Hematopoietic multipotent progenitor cell treated with erythropoietin and hydrocortisone succinate and interleukin-3 and kit ligand, for 17 days (in vitro differentiated cells): ENCODE measurements at places on chromosomes 4 and X.

DNA sequence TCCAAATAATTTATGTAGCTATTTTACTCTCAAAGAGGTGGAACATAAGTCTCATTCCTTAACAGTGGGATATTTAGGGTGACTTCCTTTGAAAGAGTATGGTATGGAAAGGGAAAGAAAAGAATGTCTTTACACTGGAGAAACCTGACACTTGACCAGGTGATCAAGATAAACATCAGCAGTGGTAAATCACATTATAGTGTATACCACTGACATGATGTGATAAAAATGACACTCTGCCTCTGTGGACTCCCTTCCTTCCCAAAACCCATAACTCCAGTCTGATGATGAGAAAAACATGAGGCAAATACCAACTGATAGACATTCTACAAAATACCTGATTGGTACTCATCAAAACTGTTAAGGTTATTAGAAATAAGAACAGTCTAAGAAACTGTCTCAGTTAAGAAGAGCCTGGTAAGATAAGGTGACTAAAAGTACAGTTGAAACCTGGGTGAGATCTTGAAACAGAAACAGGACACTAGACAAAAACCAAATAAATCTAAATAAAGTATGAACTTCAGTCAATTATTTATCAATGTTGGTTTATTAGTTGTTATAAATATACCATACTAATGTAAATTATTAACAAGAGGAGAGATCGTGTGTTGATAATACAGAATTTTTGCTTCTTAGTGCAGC is 144.2 kb upstream of the PCDH18 start:
- DNase-seq = no peak

- no peak for DNase-seq
These were observed 33.9 kb downstream of the PRSS12 start for GRCh38 chr4:118318931-118319330.

- no peak for DNase-seq
These were observed 550.0 kb downstream of the EPHA5 start for GRCh38 chr4:65120287-65120686.

GRCh38 chrX:11395859-11396258 is 102.6 kb downstream of the AMELX start:
- DNase-seq = no peak

DNA sequence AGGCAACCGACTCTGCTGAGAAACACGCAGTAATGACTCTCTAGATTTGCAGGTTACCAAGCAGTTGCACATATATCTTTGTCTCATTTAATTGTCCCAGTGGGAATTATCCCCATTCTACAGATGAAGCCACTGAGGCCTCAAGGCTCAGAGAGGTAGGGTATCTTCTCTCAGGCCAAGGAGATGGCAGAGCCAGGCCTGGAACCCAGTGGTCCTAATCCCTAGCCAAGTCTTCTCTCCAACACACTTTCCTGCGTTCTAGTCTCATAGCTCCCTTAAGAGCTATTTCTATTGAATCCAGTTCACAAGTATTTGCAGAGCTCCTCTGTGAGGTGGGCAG is 181.3 kb upstream of the BCOR start:
- no peak for DNase-seq

DNA sequence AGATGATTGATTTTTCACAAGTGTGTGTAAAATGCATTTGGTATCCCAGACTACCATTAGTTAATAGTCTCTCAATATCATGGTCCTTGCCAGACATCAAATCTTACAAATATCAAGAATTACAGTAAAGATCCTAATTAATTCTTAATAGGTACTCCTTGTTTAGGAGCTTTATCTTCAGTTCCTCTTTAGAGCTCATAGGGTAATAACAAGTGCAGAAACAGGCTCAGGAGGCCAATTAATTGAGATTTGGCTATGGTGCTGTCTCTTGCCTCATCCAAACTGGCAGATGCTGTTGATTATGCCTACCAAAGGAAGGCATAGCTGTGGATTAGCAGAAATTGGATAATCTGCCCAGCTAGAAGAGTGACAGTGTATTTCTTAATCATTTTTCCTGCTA is 6.9 kb downstream of the MTMR1 start:
- DNase-seq = no peak

DNA sequence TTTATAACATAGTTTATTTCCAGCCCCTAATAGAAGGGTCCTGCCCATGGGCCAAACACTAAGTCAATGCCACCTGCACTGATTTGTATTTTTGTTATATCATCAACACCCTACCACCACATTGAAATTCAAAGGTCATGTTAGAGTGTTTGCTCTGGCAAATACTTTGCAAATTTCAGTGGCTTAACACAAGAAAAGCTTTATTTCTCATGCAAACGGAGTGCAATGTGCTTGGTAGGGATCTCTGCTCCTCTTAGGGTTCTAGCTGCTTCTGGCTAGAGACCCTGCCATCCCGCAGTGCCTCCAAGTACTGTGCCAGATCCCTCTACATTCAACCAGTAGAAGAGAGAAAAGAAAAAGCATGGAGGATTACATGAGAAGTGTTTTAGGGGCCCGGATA is 230.8 kb upstream of the TET2 start:
- DNase-seq = no peak

DNA sequence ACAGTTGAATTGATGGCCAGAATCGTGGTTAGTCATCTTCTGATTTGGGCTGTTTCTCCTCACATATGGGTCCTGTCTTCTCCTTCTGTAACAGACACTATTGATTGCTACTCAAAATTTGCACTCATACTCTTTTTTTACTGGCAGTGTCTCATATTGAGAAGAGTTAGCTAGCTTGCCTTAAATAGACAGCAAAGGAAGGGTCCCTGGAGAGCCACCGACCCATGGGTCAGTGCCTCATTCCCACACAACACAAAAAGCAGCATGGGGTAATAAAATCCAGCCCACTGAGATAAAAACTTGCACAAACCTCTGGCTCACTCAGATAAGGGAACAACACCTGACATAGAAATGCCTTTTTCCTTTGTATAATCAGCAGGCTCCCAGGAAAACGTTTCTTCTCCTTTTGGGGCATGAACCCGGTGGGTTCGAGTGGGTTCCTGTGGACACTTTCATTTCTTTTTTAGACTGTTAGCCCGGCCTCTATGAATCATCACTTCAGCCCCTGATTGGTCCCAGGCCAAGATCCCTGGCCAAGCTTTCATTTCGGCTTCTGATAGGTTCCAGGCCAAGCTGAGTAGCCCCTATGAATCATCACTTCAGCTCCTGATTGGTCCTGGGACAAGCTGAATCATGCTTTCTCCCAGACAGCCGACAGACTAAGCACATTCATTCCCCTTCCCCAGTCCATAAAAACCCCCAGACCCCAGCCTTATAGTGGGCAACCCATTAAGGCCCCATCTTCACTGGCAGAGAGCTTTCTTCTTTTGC is 408.1 kb downstream of the DCAF12L2 start:
- DNase-seq = no peak

- no peak for DNase-seq
These were observed 125.5 kb downstream of the OPHN1 start for GRCh38 chrX:68307769-68308168.

DNA sequence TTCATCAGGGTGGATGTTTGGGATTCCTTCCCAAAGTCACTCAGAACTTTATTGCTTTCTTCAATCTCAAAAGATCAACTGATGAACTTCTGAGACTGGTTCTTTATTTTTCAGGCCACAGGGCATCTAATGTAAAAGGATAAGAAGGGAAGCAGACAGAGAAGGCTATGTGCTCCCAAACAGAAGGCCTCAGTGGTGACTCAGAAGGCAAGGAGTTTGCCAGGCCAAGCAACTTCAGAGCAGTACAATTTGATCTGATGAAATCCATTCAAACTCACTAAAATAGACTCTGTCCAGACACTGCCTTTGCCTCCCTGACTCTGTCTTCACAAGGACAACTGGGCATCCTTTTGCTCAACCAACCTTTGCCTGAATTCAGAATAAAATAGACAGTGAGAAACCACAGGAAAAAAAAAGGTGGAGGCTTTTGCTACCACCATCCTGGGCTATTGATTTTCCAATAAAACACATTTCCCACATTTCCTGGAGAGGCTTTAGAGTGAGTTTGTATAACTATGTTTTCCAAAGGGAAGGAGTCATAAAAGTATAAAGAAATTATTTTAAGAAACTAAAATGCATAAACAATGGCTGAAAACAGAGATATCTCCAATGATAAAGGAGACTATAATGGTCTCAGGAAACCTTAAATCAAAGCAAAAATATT is 55.2 kb downstream of the ARHGEF6 start:
- no peak for DNase-seq

GRCh38 chr4:144599621-144600020 is 46.3 kb upstream of the HHIP start:
- no peak for DNase-seq

- DNase-seq = no peak
These were observed 406.2 kb downstream of the TLL1 start for GRCh38 chr4:166279261-166279660.

- no peak for DNase-seq
These were observed 22.0 kb downstream of the SORCS2 start for GRCh38 chr4:7214359-7214758.

DNA sequence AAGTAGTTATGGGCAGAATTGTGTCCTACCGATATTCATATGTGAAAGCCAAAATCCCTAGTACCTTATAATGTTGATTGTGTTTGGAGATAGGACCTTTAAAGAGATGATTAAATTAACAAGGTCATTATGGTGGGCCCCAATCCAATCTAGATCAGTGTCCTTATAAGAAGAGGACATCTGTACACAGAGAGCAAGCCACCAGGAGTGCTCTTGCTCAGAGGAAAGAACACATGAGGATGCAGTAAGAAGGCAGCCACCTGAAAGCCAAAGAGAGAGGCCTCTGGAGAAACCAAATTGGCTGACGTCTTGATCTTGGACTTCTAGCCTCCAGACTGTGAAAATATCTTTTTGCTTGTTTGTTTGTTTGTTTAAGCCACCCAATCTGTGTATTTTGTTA is 1290.8 kb upstream of the PABPC4L start:
- DNase-seq = no peak

DNA sequence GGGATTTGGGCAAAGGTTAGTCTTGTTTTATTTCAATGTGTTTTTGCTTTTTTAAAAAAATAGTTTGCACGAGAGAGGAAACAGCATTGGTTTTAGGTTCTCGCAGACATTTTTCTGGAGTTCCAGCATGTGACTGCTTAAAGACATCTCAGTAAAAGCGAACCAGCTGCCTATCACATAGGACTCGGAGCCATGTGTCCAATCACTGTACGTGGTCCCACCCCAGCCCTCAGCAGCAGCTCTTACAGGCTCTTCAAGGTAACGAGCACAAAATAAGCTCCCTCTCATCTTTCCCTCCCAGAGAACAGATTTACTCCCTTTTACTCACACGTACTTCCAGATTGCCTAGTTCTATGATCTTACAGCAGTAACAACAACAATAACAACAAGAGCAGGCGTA is 68.7 kb downstream of the MCF2 start:
- no peak for DNase-seq

DNA sequence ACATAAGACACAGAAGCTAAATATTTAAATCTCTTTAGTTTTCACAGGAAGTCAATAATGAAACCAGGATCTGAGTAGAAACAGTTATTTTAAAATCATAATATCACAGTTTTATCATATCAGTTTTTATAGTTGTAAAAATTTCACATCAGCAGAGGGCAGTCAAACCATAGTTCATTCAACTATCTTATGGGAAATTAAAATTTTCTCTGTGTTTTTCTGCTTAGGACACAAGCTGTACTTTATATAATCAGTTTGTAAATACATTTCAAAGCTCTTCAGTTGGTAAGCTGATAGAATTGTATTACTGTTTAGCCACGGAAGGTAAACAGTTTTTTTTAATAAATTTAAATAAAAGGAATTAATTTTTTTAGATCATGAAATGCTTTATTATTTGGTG is 204.8 kb upstream of the NUDT6 start:
- no peak for DNase-seq

- no peak for DNase-seq
These were observed 614.0 kb upstream of the BOD1L1 start for GRCh38 chr4:14241574-14241973.

GRCh38 chr4:102420563-102421398 is 75.5 kb upstream of the SLC39A8 start:
- no peak for DNase-seq

DNA sequence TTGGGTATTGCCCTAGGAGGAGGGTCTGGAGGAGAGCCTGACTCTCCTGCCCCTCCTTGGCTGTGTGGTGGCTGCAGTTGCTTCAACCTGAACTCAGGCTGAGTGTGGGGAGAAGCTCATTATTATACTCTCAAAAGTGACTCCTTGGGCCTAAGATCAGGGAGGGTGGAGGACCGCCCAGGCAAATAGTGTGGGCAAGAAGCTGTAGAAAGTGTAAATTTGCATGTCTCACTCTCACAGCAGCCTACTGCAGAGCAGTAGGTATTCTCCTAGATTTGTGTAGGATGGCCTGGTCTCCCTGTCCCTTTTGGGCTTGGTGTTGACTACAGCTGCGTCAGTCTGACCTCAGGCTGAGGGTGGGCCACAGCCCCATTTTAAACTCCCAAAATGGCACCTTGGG is 156.1 kb downstream of the ZNF330 start:
- no peak for DNase-seq

- DNase-seq = no peak
These were observed 262.0 kb downstream of the IL15 start for GRCh38 chr4:141898346-141898745.

- no peak for DNase-seq
These were observed 19.9 kb upstream of the CBR4 start for GRCh38 chr4:169029947-169030346.

DNA sequence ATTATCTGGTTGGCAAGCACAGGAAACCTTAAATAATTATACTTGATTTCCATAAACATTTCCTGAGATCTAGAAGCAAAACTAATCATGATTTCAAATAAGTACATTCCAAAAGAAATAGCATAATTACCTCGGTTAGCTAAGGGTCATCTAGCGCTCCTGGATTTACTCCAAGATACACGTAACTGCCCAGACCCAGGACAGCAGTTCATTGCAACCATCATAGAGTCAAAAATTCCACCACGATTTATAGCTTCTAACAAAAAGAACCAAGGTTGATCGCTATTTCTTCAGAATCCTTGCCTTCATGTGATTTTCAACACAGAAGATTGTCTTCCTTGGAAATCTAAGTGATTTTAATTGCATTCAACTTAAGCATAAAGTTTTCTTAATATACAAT is 1235.5 kb upstream of the TENM3 start:
- DNase-seq = no peak

GRCh38 chr4:67714248-67714583 is 13.3 kb upstream of the UBA6 start:
- no peak for DNase-seq

DNA sequence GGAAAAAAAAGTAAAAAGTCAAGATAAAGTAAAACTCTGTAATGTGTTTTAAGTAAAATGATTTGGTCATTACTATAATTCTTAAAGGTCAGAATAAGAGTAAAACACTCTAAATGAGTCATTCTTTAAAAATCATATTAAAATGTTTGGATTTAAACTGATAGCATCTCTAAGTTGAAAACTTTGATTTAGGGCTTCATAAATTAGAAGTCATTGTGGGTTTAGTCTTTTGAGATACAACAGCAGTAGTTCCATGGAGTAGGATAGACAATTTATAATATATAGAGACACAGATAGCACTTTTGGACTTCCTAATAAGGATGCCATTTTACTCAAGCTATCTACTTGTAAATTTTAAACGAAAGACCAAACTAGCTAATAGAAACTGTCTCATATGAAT is 77.1 kb upstream of the PABPC4L start:
- DNase-seq = no peak
